ENCODE measurements at places on chromosomes 12 and 14. TPM values are rescaled to one million over a fixed set of nuclear protein-coding genes. Genes with fewer than 3 reads are reported as not detected.

The CELA1 gene
- not detected for total RNA-seq

The PAX9 gene
- total RNA-seq = 0.34 TPM

DNA sequence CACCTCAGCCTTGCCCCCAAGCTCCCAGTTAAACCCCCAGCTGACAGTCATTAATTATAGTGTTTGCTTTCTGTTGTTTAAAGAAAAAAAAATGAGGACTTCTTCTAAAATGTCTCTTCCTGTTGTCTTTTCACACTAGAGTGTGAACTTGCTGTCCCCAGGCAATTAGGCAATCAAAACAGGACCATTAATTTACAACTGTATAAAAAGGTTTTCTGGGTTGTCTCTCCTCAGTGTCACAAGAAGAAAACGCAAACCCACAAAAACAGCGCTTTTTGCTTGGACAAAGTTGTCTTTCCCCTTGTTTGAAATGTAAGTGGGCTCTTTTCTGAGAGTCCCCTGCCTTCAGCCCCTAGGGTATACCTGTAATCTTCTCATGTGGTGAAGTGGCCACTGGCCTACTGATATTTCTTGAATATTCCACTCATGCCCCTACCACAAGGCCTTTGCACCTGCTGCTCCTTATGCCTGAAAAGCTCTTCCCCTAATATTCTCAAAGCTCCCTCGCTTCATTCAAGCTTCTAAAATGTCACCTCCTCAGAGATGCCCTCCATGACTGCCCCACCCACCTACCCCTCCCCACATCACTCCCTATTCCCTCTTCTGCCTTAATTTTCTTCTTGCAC is 158.9 kb upstream of the PWP1 start:
- DNase-seq = no peak

The P2RX2 gene
- total RNA-seq = not detected

The SCN8A gene
- 7.1 TPM for total RNA-seq

DNA sequence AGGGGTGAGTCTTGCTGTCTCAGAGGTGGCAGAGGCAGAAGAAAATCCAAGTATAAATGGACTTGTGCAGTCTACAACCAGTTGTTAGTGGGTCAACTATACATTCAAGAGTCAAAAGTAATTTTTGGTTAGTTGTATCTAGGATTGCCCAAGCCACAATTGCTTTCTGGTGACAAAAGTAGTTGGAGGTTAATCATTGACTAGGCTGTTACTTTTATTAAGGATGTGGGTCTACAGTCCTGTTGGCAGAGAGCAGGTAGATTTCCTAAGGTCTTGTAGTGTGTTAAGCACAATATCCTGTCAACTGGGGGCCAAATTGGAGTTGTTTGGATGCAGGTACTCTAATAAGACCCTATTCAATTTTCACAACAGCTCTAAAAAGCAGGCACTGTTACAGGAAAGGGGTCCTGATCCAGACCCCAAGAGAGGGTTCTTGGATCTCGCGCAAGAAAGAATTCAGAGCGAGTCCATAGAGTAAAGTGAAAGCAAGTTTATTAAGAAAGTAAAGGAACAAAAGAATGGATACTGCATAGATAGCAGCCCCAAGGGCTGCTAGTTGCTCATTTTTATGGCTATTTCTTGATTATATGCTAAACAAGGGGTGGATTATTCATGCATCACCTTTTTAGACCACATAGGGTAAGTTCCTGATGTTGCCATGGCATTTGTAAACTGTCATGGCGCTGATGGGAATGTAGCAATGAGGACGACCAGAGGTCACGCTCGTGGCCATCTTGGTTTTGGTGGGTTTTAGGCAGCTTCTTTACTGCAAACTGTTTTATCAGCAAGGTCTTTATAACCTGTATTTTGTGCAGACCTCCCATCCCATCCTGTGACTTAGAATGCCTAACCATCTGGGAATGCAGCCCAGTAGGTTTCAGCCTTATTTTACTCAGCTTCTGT is 232.6 kb upstream of the SRRM4 start:
- no peak for DNase-seq

GRCh38 chr12:4331221-4331620 is 10.2 kb downstream of the TIGAR start:
- no peak for DNase-seq
